Gastroesophageal sphincter (tissue), 4 donors: ENCODE measurements at places on chromosomes 7 and 10. TPM values are rescaled to one million over a fixed set of nuclear protein-coding genes. Genes with fewer than 3 reads are reported as not detected.

GRCh38 chr7:21544715-21545114 lies 1.9 kb downstream of the DNAH11 start:
- no peak for ATAC-seq

The ARHGEF5 gene
- 7.1 TPM for total RNA-seq

The LMOD2 gene
- not detected for total RNA-seq

DNA sequence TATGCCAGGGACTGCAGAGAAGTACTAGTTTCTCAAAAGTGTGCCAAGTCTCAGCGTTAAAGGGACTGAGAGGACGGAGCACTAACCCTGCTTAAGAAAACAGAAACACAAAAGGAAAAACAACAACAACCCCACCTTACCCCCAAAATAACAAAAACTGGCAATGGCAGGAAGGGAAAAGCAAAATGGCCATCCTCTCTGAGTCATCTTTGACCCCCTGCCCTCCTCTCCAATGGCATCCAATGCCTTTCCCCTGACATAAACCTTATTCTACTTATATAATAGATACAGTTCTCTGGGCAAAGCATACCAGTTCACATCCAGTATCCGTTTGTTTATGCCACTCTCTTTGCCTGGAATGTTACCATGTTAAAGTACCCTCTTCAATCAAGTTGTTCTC lies 1.6 kb downstream of the POLR1F start:
- ATAC-seq: no peak

DNA sequence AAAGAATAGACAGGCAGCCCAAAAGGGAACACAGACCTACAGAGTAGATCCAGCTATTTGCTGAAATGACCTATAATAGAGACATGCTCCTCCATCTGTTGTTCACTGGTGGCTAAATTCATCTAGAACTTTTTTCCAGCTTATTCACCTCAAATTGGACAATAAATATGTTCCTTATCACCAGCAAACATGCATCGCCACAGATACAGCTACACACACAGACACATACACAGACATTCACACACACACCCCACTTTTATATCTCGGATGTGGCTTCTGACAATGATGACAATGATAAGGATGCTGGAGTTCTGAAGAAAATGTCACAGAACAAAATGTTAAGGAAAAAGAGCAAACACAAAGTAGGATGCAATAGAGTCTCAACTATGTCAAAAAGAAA lies 175.4 kb downstream of the LSM5 start:
- no peak for ATAC-seq

The LDB3 gene
- total RNA-seq: 21.8 TPM

- ATAC-seq: peak; percentile 13
Observed at GRCh38 chr10:72353965-72354355, 759 bp downstream of the DNAJB12 start.

The TEX47 gene
- not detected for total RNA-seq

- no peak for ATAC-seq
Observed at GRCh38 chr7:39383136-39383535, 183.1 kb upstream of the YAE1 start.

The LRIT1 gene
- not detected for total RNA-seq

The RBP4 gene
- total RNA-seq: not detected

DNA sequence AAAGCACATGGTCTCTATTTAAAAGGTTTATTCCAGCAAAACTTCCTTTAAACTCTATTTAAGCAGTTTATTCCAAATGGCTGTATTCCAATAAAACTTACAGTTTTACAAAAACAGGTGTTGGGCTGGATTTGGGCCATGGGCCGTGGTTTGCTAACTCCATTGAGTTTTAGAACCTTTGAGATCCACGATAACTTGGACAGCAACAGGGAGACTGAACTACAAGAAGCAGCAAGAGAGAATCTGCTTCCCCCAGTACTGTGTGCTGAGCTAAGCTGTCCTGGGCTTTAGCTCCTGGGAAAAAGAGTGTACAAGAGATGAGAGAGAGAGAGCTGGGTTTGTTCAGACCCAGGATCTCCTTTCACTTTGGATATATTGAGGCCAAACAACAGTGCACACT lies 204.0 kb upstream of the CELF2 start:
- no peak for ATAC-seq

The PARP12 gene
- 17.1 TPM for total RNA-seq

- no peak for ATAC-seq
Observed at GRCh38 chr7:105656922-105657521, 75.7 kb upstream of the EFCAB10 start.

GRCh38 chr7:94998266-94999068 lies 91.1 kb downstream of the PPP1R9A start:
- ATAC-seq: no peak

DNA sequence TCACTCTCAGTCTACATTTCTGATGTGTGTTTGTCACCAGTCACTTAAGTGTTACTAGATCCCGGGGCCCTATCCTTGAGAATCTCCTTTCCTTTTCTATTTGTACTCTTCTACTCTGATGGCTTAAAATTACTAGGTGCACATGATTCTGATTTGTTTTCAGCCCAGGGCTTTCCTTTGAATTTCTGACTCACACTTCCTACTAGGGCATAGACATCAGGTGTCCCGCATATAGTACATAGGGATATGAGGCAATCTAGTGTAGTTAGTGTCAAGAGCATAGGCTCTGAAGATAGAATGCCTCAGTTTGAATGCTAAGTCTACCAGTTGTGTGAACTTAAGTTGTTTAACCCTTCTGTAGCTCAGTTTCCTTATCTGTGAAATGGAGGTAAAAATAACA lies 49.4 kb upstream of the LRRN3 start:
- ATAC-seq: no peak

The GHRHR gene
- not detected for total RNA-seq

GRCh38 chr10:96482815-96483588 lies 30.7 kb downstream of the TLL2 start:
- no peak for ATAC-seq

The CRHR2 gene
- not detected for total RNA-seq

- no peak for ATAC-seq
Observed at GRCh38 chr10:31756729-31757110, 171.9 kb downstream of the ARHGAP12 start.

The CDC14C gene
- total RNA-seq: not detected

- no peak for ATAC-seq
Observed at GRCh38 chr10:119447823-119448546, 94.5 kb downstream of the RGS10 start.
